ENCODE measurements at places on chromosomes 16 and 17.

DNA sequence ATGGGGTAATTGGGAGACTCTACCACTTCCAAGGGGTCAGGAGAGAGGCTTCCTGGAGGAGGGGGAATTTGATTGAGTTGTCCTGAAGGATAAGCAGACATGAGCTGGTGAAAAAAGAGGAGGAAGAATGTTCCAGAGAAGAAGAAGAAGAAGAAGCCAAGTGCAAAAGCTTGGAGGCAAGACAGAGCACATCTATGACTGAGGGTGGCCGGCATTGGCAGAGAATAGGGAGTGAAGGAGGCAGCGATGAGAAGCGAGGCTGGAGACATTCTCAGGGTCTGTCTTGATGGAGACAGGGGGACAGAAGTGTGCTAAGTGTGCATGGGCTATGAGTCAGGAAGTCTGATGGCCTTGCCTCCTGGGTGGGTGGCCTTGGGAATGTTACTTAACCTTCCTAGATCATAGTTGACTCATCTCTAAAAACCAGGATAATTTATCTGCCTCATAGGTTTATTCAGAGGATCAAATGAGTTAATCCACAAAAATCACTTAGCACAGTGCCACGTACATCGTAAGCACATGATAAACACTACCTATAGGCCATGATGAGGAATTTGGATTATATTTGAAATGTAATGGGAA lies 171.7 kb downstream of the ABCC12 start:
- DNase-seq: no peak

DNA sequence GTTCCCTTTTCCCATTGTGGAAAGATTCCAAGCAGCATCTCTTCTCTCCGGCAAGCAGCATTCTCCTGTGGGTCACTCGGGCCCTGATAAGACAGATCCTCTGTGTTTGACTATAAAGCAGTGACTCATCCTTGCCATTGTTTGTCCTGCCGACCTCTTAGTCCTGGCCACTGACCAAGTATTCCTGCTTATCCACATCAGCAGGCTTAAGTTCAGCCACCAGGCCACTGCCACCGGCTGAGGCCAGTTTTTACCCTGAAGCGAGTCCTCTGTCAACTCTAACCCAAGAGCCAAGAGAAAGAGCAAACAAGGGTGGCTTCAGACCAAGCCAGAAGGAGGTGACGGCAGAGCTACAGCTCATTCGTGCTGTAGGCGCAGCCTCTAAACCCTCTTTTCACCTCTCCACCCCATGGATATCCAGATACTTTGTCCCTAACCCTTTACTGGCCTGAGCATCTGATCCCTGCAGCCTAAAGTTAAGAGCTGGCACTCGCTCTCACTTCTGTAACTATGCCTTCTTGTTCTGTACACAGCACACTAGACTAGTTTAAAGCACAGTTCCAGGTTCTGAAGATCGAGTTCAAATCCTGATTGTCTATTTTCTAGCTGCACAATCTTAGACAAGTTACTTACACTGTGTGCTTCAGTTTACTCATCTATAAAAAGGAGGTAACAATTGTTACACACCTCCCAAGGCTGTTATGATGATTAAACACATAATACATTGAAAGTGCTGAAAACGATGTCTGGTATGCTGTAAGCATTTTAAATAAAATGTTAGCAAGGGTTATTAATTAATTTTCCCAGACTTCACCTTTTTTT lies 31.0 kb downstream of the SOX9 start:
- no peak for DNase-seq

DNA sequence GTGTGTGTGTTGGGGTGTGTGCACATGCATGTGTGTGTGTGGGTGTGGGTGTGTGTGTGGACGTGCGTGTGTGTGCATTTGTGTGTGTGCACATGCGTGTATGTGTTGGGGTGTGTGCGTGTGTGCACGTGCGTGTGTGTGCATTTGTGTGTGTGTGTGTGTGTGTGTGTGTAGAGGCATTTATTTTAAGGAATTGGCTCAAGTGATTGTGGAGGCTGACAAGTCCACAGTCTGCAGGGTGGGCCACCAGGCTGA lies 37.9 kb upstream of the JPH3 start:
- no peak for DNase-seq

- DNase-seq: no peak
These were observed 32.1 kb downstream of the CTU2 start for GRCh38 chr16:88738151-88739084.

DNA sequence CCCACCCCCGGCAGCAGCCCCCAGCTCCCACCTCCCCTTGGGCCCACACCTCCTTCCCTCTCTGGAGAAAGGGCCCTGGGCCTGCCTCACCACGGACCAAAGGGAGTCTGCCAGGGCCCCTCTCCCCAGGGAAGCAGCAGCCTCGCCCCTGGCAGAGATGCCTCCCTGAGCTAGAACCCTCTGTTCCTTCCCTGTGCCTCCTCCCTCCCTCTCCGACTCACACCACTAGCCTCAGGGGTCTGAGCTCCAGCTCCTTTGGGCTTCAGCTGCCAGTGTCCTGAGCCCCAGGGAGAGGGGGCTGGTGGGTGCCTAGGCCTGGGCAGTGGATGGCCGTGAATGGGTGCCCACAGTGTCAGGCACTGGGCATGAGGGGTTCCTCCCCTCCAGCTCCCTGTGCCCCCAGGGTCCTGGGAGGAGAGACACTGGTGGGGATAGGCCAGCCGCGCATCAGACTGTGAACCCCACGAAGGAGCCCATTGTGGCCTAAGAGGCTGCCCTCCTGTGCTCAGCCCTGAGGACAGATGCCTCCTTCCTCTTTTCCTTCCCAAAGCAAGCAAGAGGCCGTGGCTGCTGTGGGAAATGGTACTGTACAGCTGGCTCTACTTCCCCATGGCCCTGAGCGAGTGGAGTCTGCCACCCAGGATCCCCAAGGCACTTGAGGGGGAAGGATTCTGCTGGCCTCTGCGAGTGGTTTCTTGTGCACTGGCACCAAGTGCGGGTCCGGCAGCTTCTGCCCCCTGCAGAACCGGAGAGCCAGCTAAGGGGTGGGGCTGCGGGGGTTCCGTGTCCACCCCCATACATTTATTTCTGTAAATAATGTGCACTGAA lies 20.7 kb downstream of the MMP15 start:
- DNase-seq: no peak

DNA sequence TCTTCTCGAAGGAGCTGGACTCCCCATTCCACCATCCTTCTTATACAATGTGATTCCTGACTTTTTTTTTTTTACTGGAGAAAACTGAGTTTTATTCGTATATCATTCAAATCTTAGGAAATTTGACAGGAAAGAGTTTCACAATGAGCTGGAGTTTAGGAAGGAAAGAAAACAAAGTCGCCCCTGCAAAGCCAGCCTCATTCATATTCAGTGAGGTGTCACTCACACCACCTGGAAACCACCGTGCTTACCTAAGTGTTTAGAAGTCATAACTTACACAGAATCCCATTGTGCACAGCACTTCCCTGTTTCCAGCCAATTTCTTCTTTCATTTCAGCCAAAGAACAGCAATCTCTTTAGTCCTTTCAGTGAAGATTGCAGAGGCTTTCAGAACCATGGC lies 90.3 kb upstream of the CHMP6 start:
- no peak for DNase-seq

GRCh38 chr17:67992548-67993152 lies 3.6 kb downstream of the C17orf58 start:
- no peak for DNase-seq

DNA sequence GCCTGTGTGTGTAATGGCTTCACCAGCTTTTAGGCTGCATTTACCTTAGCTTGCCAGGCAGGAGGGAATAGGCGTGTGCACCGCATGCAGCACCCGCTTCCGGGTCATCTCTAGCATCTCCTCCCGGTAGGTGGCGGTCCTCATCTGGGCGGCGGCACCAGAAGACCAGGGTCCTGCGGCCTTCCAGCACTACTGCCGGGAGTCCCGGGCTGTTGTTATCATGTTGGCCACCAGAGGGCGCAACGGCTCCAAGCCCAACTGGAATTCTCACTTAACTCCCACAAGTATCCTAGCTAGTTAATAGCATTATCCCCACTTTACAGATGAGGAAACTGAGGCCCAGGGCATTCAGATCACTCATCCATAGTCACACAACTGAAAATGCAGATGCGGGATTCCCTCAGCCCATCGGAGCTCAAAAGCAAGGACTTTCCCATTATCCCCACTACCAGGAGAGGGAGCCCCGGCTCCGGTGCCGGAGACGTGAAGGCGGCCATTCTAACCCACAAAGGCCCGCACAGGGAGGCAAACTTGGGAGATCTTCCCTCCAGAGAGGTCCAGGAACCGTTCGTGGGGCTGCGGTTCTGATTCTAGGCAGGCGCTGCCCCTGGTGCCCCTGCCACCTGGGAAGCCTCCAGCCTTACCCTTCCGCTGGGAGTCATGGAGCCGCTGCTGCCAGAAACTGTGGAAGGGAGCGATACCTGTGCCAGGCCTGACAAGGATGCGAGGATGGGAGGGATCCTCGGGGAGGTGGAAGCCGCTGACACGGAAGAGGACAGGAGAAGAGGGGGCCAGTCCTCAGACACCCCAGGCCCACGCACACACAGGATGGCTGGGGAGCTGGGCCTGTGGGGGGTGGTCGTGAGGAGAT lies 23.9 kb downstream of the LGALS9 start:
- peak; percentile 12 for DNase-seq

DNA sequence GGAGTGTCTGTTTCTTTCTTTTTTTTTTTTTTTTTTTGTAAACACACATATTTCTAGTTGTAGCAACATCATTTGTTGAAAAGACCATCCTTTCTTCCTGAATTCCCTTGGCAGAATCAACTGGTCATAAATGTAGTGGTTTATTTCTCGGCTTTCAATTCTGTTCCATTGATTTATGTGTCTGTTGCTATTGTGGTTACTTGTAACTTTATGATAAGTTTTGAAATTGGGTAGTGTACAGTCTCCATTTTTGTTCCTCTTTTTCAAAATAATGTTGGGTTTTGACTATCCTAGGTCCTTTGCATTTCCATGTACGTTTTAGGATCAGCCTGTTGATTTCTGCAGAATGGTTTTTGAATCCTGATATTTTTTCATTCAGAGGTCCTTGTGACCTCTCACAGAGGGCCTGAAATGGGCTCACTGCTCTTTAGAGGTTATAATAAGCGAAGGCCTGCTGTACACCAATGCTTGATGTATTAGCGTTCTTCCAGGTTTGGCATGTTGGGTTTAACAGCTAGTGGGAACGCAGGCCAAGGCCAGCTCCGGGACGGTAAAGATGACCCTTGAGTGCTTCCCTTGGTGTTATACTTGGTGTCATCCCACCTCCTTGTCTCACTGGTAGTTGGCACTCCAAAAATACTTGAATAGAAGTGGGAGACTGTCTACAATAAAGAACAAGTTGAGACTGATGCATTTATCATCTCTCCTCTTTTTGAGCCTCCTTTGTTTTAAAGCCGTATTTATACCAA lies 43.8 kb downstream of the ZNRF1 start:
- no peak for DNase-seq

GRCh38 chr17:41724476-41725050 lies 9.9 kb downstream of the HAP1 start:
- DNase-seq: no peak

DNA sequence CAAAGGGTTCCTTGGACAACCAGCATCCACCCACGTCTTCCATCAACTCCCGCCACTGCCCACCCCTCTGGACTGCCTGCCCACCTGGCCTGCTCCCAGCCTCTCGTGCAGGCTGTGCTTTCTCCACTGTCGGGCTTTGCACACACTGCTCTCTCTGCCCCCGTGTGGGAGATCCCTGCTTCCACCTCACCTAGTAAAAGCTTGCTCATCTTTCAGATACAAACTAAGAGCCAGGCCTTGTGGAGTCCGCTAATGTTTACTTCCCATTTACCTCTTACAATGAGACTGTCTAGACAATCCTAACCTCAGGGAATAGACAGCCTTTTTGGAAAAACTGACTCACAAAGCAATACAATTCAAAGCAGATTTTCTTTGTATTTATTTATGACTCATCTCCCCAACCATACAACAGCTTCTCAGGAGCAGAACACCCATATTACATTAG lies 67.6 kb downstream of the USP31 start:
- no peak for DNase-seq

DNA sequence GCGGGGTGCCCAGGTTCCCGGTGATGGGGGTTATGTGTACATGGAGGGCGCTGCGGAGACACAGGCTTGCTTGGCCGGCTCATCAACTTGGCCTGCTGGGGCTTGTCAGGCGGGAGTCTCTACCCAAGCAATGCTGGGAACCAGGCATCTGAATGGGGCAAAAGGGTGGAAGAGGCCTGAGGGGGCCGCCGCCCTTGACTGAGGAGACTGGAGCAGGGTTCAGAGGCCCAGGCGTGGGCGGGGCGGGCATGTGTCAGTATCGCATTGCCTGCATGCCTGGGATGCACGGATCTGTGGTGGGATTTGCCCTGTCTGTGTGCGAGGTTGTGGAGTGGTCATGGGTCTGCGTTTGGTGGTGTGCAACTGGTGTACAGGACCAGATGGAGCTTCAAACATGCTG lies 21.1 kb downstream of the ARHGAP23 start:
- DNase-seq: no peak

DNA sequence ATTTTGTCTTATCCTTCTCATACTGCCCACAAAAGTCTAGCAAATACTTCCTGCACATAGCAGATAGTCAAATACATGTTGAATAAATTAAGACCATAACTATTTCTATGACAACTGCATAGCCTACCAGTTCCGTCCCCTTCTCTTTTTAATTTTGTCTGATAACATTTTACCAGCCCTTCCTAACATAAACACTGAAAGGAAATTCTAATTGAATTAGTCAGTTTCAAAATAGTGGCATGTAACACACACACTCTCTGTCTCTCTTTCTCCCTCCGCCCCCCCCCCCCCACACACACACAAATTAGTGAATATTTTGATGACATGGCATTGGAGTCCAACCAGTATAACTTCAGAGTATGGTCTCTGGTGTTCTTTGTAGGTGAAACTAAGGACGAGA lies 41.8 kb downstream of the TNRC6C start:
- DNase-seq: no peak

DNA sequence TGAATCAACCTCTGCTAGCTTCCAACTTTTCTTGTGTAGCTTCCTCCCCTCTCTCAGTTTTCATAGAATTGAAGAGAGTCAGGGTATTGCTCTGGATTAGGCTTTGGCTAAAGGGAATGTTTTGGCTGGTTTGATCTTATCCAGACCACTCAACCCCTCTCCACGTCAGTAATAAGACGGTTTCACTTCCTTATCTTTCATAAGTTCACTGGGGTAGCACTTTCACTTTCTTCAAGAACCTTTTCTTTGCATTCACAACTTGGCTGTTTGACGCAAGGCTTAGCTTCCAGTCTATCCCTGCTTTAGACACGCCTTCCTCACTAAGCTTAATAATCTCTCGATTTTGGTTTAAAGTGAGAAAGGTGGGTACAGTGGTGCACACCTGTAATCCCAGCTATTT lies 29.7 kb upstream of the OR1A2 start:
- no peak for DNase-seq

All from NCI-H1105 treated with DMSO at 0.1 percent for 48 hours (cell line).